ENCODE measurements at places on chromosomes 1 and 21. TPM values are rescaled to one million over a fixed set of nuclear protein-coding genes. Genes with fewer than 3 reads are reported as not detected.

DNA sequence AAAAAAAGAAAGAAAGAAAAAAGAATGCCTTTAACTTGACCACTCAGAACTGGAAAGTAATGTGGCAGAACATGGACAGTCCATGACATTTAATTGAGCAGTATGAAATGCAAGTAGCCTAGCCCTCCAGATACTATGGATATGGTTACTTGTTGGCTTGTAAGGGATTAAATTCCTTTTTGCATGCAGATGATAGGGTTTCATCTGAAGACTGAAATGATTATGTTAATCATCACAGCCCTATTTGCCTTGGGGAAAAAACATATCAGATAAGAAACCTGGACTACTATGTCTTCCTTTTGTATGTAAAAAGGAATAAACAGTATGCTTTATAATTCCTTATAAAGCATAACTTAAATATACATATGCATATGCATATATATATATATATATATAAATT, 66.0 kb downstream of the GATAD2B start:
- no peak overlapping the region for H3K4me3 ChIP-seq
- H3K27me3 ChIP-seq, result no peaks in the 10 kb centered on the region
- H3K27ac ChIP-seq, result no peak overlapping the region
- no peaks in the 10 kb centered on the region for H3K4me1 ChIP-seq
- H3K36me3 ChIP-seq, result peaks cover 6% of the 10 kb centered on the region

- H3K36me3 ChIP-seq, result no peaks in the 10 kb centered on the region
- H3K4me1 ChIP-seq, result no peaks in the 10 kb centered on the region
- DNase-seq, result peak; percentile 49
- H3K27me3 ChIP-seq, result no peaks in the 10 kb centered on the region
Measured at GRCh38 chr1:183580281-183580682, 10.0 kb downstream of the NCF2 start.

DNA sequence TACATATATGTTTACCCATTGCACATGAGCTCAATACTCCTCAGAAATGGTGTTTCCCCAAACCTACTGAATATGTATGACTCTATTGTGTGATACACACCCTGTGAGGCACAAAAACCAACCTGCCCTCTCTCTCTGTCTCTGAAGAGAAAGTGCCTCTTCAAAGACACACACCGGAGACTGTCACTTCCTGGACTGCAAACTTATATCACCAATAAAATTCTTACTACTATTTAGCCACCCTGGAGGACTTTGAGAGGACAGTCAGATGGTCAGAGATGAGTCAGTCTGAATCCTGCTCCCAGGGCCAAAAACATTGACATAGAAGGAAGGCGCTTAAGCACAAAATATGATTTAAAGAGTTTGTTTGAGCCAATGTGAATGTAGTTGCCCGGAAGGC, 110.4 kb downstream of the PPIAL4G start:
- DNase-seq, result no peak
- peaks cover 3% of the 10 kb centered on the region for H3K27me3 ChIP-seq
- H3K4me1 ChIP-seq, result peaks cover 11% of the 10 kb centered on the region
- no peak overlapping the region for H3K27ac ChIP-seq
- H3K36me3 ChIP-seq, result no peaks in the 10 kb centered on the region
- H3K4me3 ChIP-seq, result no peak overlapping the region

GRCh38 chr21:17527711-17528110, 14.9 kb downstream of the CXADR start:
- no peaks in the 10 kb centered on the region for H3K27me3 ChIP-seq
- peaks cover 31% of the 10 kb centered on the region for H3K4me1 ChIP-seq
- H3K4me3 ChIP-seq, result peak overlapping the region; percentile 33
- no peak for DNase-seq

DNA sequence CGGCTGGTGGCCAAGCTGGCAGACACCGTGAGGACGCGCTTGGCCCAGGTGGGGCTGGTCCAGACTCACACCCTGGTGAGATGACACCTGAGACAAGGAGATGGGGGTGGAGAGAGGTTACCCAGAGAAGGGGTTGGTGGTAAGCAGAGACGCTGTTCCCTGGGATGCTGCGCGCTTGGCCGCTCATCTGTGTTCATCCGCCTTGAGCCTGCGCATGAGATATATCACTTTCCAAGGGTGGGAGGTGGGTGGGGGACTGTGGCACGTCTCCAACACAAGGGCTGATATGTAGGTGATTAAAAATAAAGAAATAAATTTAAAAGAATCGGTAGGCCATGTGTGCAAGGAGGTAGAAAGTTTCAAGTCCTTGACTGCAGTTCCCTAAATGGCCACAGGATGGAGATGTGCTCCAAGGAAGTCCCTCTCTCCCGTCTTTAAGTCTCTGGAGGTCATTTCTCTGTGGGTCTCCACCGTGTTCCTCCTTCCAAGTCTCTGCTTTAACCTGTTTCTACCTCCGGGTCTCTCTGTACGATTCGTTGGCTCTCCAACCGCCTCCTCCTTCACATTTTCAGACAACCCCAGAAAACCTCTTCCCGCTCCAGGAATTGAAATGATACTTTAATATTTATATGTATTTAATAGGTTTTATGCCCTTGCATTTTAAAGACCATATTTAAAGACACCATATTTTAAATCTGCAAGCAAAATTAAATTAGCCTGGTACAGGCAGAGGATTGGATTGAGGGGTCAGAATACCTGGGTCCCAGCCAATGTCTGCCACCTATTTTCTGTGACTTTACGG, 4.5 kb downstream of the TTC24 start:
- no peaks in the 10 kb centered on the region for H3K36me3 ChIP-seq
- H3K4me3 ChIP-seq, result no peak overlapping the region
- H3K4me1 ChIP-seq, result no peaks in the 10 kb centered on the region
- no peaks in the 10 kb centered on the region for H3K27me3 ChIP-seq
- H3K27ac ChIP-seq, result no peak overlapping the region

DNA sequence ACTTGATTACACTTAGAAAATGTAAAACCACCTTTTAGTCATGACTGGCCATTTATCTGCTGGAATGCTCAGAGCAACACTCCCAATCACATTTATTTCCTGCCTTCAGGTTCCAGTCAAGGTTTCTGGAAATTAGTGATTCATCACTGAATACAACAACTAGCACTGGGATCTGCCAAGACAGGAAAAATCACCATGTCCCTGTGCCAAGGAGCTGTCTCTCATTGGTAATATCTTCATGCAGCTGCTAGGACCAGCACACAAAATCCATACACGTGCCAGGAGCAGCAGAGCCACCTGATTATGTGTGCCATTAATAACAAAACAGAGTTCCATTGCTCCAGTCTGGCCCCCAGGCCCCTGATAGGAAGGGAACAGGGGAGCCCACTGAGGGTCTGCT, 194.6 kb downstream of the TNR start:
- H3K4me1 ChIP-seq, result peaks cover 20% of the 10 kb centered on the region
- peak overlapping the region; percentile 4 for H3K27ac ChIP-seq
- no peaks in the 10 kb centered on the region for H3K27me3 ChIP-seq

- no peaks in the 10 kb centered on the region for H3K36me3 ChIP-seq
- no peak overlapping the region for H3K27ac ChIP-seq
- no peak overlapping the region for H3K4me3 ChIP-seq
- H3K4me1 ChIP-seq, result peaks cover 9% of the 10 kb centered on the region
Measured at GRCh38 chr1:192941722-192942411, 117.3 kb downstream of the UCHL5 start.

GRCh38 chr1:167052389-167052788, 37.8 kb downstream of the GPA33 start:
- H3K27ac ChIP-seq, result no peak overlapping the region
- H3K27me3 ChIP-seq, result no peaks in the 10 kb centered on the region
- no peaks in the 10 kb centered on the region for H3K36me3 ChIP-seq
- no peaks in the 10 kb centered on the region for H3K4me1 ChIP-seq

DNA sequence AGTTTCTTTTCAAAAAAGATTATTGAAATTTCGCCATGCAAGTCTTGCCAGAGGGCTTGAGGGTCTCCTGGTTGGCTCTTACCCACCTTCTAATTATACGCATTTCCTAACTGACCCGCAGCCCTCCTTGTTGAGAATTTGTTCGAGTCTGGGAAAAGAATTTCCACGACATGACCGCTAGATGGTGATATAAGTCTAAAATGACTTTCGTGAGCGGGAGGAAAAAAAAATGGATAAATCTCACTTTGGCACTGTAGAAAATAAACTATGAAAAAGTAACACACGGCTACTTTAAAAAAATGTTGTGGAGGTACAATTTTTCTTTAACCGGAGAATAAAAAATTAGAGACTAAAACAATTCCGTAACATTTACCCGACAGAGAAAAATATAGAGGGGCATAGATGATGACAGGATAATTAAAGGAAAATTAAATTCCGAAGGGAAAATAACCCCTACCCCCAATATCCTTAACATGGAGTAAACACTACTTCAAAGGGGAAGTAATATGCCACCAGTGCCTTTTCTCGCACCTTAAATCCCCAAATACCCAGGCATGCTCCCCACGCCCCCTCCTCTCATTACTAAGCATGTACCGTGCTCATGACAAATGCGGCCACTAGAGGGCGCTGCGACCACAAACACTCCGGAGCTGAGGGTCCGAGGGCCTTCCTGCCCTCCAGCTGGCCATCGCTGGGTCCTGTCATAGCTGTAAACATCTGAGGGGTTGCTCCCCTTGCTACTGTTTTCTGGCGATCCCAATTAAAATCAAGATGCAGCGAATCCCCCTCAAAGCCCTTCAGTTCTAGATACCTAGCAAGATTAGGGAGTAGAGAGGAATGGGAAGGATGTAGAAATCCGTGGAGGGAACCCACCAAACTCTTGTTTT, 266.9 kb downstream of the ASTN1 start:
- H3K4me3 ChIP-seq, result peak overlapping the region; percentile 37
- H3K4me1 ChIP-seq, result peaks cover 4% of the 10 kb centered on the region
- H3K36me3 ChIP-seq, result no peaks in the 10 kb centered on the region
- no peaks in the 10 kb centered on the region for H3K27me3 ChIP-seq
- peak; percentile 49 for DNase-seq

- no peaks in the 10 kb centered on the region for H3K36me3 ChIP-seq
- DNase-seq, result no peak
- H3K27ac ChIP-seq, result peak overlapping the region; percentile 75
- no peak overlapping the region for H3K4me3 ChIP-seq
Measured at GRCh38 chr1:154839691-154840090, 30.4 kb downstream of the KCNN3 start.

GRCh38 chr1:226643611-226644540, 95.2 kb downstream of the ITPKB start:
- no peak overlapping the region for H3K4me3 ChIP-seq
- no peak for DNase-seq
- H3K27ac ChIP-seq, result no peak overlapping the region
- no peaks in the 10 kb centered on the region for H3K27me3 ChIP-seq
- H3K36me3 ChIP-seq, result peaks cover 30% of the 10 kb centered on the region

- H3K4me3 ChIP-seq, result no peak overlapping the region
- no peak overlapping the region for H3K27ac ChIP-seq
- no peaks in the 10 kb centered on the region for H3K27me3 ChIP-seq
- no peak for DNase-seq
Measured at GRCh38 chr1:116769561-116769977, 15.3 kb downstream of the CD2 start.

- no peaks in the 10 kb centered on the region for H3K4me1 ChIP-seq
- H3K36me3 ChIP-seq, result no peaks in the 10 kb centered on the region
- no peak overlapping the region for H3K4me3 ChIP-seq
- DNase-seq, result no peak
- peaks cover 1% of the 10 kb centered on the region for H3K27me3 ChIP-seq
- no peak overlapping the region for H3K27ac ChIP-seq
Measured at GRCh38 chr1:221706876-221707582, 34.9 kb downstream of the DUSP10 start.

- no peak overlapping the region for H3K4me3 ChIP-seq
- no peaks in the 10 kb centered on the region for H3K36me3 ChIP-seq
- H3K27me3 ChIP-seq, result peaks cover 6% of the 10 kb centered on the region
Measured at GRCh38 chr1:244083383-244083943, 32.4 kb downstream of the ZBTB18 start.

DNA sequence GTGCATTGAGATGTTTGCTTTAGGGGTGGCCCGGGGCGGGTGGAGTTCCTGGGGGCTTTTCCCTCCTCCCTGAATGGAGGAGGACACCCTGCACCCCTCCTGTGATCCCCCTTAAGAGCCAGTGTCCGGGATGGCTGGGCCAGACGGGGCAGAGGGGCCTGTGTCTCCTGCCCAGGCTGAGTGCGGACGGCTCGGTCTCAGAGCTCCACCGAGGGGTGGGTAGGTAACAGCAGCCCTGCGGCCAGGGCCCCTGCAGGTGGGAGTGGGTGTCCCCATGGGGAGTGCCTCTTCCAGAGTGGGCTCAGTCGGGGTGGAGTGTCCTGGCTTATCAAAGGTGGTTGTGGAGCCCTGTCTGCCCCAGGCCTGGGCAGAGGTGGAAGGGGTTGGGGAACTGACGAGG, 23.1 kb downstream of the TP73 start:
- no peak overlapping the region for H3K4me3 ChIP-seq
- H3K36me3 ChIP-seq, result no peaks in the 10 kb centered on the region
- no peak overlapping the region for H3K27ac ChIP-seq

DNA sequence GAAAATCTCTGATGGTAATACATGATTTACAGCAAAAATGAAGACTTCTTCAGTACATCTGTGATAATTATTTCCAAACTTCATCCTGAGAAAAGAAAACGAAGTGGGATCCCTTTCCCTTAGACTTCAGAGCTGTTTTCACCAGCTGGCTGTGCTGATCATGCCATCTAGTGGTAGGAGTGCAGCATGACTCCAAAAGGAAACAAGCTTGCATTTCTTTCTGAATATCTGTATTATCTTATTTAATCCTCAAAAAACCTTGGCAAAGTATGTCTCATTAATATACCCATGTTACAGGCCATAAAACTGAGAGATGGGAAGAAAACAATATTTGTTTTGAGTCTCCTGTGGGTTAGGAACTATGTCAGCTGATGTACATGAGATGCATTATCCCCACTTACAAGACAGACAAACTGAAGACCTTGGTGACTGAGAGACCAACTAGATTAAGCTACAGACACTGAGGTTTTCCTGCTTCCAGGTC, 9.8 kb upstream of the GJA8 start:
- no peaks in the 10 kb centered on the region for H3K27me3 ChIP-seq
- H3K4me3 ChIP-seq, result no peak overlapping the region
- H3K36me3 ChIP-seq, result no peaks in the 10 kb centered on the region
- no peak overlapping the region for H3K27ac ChIP-seq

DNA sequence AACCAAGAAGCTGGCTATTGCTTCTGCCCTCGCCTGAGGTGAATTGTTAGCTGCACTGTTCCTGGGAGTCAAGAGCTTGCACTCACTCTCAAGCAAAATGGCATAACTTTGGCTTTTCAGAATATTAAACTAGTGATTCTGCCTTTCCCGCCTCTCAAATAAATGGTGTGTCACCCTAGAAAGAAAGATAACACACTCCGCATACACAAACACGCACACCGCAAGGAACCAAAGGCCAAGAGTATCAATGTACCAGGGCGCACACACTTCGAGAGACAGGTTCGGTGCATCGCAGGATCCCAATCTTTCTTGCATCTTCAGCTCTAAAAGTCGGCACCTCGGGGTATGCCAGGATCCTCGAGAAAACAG, 470 bp upstream of the RTCA start:
- peak overlapping the region; percentile 41 for H3K27ac ChIP-seq
- H3K4me1 ChIP-seq, result peaks cover 19% of the 10 kb centered on the region
- no peaks in the 10 kb centered on the region for H3K27me3 ChIP-seq
- peaks cover 15% of the 10 kb centered on the region for H3K36me3 ChIP-seq
- peak overlapping the region; percentile 67 for H3K4me3 ChIP-seq

FCRL2 gene
- total RNA-seq, result not detected

KCNK1 gene
- total RNA-seq, result 1.0 TPM

HIVEP3 gene
- total RNA-seq, result 4.0 TPM

MAP10 gene
- 2.0 TPM for total RNA-seq

HENMT1 gene
- 4.4 TPM for total RNA-seq

GUCA2A gene
- not detected for total RNA-seq

FAM72D gene
- 3.3 TPM for total RNA-seq

SPATA6 gene
- 4.9 TPM for total RNA-seq

Data from endothelial cell of umbilical vein (primary cell).